ENCODE measurements at places on chromosomes 5 and 9.
A peak's percentile ranks its signal among the peaks of the same experiment; 100 is the strongest.

GRCh38 chr5:179397516-179397915 is 52.3 kb upstream of the ADAMTS2 start:
- DNase-seq: no peak

- DNase-seq: no peak
Measured at GRCh38 chr9:21316032-21316842, 11.1 kb upstream of the IFNA5 start.

GRCh38 chr9:5321058-5321457 is 16.5 kb upstream of the RLN2 start:
- peak; percentile 9 for DNase-seq

DNA sequence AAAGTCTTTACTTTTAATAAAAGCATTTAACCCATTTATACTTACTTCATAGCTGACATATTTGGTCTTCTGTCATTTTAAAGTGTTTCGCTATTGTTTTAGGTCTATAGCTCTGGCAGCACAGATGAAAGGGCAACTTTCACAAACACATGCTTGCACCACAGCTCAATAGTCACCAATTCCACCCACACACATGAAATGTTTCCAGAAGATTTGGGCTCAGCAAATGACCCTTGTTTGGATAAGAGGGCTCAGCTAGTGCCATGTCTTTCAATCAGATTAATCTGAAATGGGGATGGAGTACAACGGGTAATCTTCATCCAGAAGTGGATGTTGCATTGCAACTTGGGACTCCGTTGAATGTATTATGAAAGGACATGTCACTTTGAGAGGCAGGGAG is 176.0 kb downstream of the FGF18 start:
- no peak for DNase-seq

DNA sequence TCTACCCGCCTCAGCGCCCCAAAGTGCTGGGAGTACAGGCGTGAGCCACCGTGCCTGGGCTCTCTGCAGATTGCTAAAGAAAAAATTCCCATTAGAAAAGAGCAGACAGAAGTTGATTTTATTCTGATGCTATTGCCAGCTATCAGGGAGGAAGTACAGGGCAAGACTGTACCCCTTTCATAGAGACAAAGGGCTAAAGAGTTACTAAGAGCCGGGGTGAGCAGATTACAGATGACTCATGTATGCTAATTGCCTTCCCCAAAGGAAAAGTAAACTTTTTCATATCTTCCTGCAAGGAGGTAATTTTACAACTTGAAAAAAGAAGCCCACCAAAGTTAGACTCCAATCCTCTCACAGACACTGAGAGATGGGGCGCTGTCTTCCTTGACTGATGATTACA is 42.3 kb upstream of the MCTP1 start:
- no peak for DNase-seq

- no peak for DNase-seq
Measured at GRCh38 chr5:88979244-88979643, 96.3 kb upstream of the MEF2C start.

- no peak for DNase-seq
Measured at GRCh38 chr9:3179711-3180110, 335.8 kb upstream of the PUM3 start.

DNA sequence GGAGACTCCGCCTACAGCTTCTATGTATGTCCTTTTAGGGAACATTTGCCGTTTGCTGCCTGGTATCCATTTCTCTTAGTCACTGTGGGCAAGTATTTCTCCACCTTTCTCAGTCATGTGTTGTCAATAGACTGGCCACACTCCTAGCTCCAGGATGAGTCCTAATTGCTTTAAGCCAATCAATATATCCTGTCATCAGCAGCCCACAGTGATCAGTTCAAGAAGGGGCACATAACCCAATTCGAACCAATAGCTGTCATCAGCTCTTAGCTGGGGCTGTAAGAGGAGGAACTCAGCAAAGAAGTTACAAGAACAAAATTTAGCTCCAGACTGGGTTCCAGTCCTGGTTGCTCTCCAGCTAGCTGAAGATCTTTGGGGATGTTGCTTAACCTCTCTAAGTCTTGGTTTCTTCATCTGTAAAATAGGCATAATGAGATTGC is 70.7 kb upstream of the MAN2A1 start:
- DNase-seq: no peak

- DNase-seq: no peak
Measured at GRCh38 chr5:23411200-23411599, 96.2 kb upstream of the PRDM9 start.

DNA sequence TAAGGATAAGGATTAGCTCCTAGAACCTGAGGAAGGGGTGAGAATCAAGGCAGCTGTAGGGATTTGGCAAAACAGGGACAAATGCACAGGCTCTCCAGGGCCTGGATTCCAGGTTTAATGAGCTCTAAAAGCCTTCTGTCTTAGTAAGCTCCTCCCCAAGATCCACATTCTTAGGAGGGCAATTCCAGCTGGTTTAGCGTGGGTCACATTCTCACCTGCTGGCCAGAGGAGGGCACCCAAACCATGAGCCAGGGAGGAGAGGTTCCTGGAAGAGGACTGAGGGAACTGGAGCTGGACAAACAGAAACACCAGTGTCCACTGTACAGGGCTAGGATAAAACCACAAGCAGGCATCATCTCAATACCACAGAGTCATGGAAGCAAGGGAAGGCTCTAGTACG is 480.0 kb downstream of the CCDC171 start:
- no peak for DNase-seq

DNA sequence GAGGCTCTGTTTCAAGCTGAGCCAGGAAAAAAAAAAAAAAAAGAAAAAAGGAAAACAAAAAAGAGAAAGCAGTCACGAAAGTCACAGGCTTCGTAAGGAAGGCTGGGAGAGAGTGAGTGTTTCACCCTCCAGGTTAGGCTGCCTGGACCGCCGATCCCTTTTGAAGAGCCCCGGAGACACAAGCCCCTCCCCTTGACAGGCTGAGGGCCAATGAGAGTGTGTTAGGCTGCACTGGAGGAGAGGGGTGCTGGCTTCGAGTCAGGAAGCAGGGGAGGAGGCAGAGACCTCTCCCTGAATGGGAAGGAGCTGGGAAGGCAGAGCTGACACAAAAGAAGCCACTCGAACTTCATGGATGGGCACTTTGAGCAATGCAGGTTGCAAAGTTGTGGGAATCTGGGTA is at the start of gene NMUR2:
Gene NMUR2, minus strand, starts transcription at position 135 of the 400 bp plus-strand sequence. CDS start 166 bp downstream, outside the sequence.
- no peak for DNase-seq

DNA sequence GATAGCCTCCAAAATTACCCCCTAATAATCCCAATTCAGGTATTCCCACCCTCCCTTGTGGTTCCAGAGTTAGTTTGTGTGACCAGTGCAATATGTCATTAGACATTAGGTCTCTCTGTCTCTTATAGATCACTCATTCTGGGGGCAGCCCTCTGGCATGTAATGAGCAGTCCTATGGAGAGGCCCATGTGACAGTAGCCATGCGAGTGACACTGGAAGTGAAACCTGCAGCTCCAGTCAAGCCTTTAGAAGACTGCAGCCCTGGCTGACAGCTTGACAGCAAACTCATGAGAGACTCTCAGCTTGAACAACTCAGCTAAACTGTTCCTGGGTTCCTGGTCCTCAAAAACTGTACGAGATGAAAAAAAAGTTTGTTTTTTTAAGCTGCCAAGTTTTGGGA is 54.0 kb upstream of the HSPB3 start:
- DNase-seq: no peak

DNA sequence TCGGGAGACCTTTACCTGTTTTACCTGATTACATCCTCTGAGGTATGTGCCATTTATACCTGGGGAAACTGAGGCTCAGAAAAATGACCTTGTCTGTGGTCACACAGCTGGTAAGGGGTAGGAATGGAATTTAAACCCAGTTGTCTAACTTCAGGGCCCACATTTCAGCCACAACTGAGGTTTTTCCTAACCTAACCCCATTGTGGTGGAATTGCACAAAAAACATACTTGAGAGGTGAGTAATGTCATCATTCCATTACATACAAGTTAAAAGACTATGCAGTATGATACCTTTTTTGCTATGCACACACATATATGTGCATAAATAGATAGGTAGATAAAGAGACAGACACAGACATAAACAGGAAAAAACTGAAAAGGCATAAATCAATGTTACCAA is 14.1 kb downstream of the FGF1 start:
- DNase-seq: no peak

DNA sequence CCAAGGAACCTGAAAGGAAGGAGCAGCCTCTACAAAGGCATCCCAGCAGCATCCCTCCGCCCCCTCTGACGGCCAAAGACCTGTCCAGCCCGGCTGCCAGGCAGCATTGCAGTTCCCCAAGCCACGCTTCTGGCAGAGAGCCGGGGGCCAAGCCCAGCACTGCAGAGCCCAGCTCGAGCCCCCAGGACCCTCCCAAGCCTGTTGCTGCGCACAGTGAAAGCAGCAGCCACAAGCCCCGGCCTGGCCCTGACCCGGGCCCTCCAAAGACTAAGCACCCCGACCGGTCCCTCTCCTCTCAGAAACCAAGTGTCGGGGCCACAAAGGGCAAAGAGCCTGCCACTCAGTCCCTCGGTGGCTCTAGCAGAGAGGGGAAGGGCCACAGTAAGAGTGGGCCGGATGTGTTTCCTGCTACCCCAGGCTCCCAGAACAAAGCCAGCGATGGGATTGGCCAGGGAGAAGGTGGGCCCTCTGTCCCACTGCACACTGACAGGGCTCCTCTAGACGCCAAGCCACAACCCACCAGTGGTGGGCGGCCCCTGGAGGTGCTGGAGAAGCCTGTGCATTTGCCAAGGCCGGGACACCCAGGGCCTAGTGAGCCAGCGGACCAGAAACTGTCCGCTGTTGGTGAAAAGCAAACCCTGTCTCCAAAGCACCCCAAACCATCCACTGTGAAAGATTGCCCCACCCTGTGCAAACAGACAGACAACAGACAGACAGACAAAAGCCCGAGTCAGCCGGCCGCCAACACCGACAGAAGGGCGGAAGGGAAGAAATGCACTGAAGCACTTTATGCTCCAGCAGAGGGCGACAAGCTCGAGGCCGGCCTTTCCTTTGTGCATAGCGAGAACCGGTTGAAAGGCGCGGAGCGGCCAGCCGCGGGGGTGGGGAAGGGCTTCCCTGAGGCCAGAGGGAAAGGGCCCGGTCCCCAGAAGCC is 30.8 kb downstream of the CD180 start:
- peak; percentile 87 for DNase-seq

DNA sequence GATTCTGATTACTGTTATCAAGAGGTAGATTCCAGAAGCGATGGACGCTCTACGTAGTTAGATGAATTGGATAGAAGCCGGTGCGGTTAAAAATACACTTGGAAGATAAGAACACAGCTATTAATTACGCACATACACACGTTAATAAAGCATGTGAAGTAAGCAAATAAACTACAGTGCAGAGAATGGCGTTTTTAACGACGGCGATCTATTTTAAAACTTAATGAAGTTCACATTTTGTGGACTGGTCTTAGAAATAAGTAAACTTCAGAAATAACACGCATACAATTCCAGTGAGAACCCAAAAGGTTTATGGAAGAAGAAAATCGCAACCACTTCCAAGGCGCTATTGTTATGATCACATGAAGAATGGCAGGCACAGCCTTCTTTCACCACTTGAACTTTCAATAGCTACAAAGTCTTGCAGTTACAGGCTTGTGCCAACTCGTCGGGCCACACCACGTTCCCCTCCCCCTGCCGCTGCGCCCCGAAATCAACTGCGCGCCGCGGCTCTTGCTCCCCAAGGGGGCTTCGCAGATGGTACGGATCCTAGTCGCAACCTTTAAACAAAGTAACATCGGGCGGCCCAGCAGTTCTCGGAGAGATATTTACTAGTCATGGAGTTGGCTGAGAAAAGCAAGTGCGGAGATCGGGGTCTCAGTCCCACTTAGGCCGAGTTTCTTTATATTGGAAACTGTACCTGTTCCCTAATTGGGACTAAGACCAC is 866 bp upstream of the SEMA6A start:
- no peak for DNase-seq

- no peak for DNase-seq
Measured at GRCh38 chr9:126704157-126704891, 90.6 kb downstream of the LMX1B start.

GRCh38 chr5:173673295-173674101 is 57.0 kb upstream of the BOD1 start:
- no peak for DNase-seq

GRCh38 chr5:149262315-149262714 is 9.3 kb upstream of the AFAP1L1 start:
- no peak for DNase-seq

DNA sequence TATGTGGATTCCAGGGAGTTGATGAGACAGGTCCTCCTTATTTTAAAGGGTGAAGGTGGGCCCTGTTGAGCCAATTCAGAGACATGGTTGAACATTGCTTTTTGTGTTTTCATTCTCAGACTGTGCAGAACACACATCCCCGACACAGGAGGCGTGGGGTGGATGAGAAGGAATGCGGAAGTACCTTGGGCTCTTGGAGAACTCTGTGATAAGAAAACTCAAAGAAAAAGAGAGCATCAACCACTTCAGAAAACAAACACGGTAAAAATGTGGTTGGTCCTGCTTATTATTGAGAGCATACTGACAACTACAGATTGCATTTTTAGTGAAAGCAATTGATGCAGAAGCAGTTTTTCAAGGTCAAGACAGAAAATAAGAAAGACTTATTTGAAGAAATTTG is 659.8 kb downstream of the IRX1 start:
- DNase-seq: no peak

- DNase-seq: no peak
Measured at GRCh38 chr5:150298701-150299451, 3.8 kb downstream of the ARSI start.

GRCh38 chr5:78627766-78628165 is 20.8 kb downstream of the LHFPL2 start:
- no peak for DNase-seq

GRCh38 chr5:16857635-16858034 is 78.5 kb downstream of the MYO10 start:
- DNase-seq: no peak

- DNase-seq: no peak
Measured at GRCh38 chr9:69221036-69221435, 47.0 kb downstream of the TJP2 start.

DNA sequence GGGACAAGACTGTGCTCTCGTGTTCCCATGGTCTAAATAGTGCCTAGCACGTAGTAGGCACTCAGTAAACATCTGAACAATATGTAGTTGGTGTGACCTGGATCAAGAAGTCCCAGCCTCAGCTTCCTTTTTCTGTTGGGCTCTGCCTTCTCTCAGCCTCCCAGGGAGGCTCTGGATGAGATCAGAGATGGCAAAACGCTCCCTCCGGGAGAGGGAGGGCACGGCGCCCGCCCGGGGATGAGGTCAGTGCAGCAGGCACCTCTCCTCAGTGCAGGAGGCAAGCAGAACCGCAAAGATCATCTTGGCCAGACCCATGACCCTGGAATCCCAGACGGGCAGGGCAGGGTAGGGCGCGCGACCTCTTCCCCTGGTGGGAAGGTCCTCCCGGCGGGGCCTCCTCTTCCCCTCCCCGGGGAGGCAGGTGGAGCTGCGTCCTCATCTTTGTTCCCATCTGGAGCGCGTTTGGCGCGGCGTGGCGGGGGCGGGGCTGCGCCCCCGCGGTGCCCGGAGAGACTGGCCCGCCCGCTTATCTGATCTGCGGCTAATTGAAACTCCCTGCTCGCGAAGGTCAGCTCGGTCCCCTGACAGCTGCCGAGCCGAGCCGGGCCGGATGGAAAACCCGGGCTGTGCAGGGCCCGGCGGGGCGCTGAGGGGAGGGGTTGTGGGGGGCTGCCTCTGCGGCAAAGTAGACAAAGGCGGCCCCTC is 60.9 kb downstream of the CXXC5 start:
- no peak for DNase-seq

Measured in CD4-positive, alpha-beta T cell treated with Interleukin-10 for 1 hour (primary cell).